ENCODE measurements at places on chromosomes 6 and 20.
A peak's percentile ranks its signal among the peaks of the same experiment; 100 is the strongest.

GRCh38 chr6:136503303-136504029 lies 46.8 kb downstream of the MAP7 start:
- DNase-seq, result no peak
- H3K36me3 ChIP-seq, result peaks cover 2% of the 10 kb centered on the region
- H3K4me3 ChIP-seq, result no peak overlapping the region
- H3K27ac ChIP-seq, result no peak overlapping the region
- H3K27me3 ChIP-seq, result no peaks in the 10 kb centered on the region

DNA sequence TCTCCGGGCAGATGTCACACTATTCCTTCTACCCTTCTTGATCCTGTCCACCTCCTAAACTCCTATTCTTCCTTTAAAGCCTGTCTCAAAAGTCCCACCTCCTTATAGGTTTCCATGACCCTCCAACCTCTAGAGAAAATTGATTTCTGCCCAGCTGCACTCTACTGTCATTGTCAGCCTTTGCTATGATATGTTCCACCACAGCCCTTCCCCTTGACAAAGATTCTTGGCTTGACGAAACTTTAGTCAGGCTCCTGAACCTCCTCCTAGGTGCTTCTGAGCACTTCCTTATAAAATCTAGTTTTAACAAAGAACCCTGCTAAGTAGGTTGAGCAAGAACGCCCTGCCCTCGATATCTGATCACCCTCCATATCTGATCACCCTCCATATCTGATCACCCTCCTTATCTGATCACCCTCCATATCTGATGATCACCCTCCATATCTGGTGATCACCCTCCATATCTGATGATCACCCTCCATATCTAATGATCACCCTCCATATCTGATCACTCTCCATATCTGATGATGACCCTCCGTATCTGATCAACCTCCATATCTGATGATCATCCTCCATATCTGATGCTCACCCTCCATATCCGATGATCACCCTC lies 103.2 kb downstream of the RIN2 start:
- no peak overlapping the region for H3K4me3 ChIP-seq
- H3K36me3 ChIP-seq, result peaks cover 2% of the 10 kb centered on the region
- H3K4me1 ChIP-seq, result no peaks in the 10 kb centered on the region
- no peak for DNase-seq
- no peak overlapping the region for H3K27ac ChIP-seq

- no peaks in the 10 kb centered on the region for H3K27me3 ChIP-seq
- no peak overlapping the region for H3K4me3 ChIP-seq
- H3K4me1 ChIP-seq, result peaks cover 48% of the 10 kb centered on the region
- DNase-seq, result no peak
- no peak overlapping the region for H3K27ac ChIP-seq
These were observed 75.2 kb downstream of the AKAP7 start for GRCh38 chr6:131210469-131210868.

DNA sequence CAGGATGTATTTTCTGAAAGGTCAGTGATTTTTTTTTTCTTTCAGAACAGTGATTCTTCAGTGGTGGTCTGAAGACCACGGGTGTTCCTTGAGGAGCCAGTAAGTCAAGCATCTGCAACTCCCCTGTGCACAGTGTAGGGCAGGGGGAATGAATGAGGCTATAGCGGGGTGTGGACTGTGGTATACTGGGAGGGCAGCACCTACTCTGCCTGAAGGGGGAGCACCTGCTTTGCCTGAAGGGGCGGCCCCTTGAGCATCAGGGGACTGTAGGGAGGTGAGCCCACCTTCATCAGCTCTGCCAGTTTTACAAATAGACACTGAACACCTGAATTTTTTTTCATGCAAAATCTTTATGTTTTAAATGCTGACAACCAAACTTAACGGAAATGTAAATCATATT lies 77.5 kb upstream of the RIPOR2 start:
- peak overlapping the region; percentile 98 for H3K27ac ChIP-seq
- peaks cover 59% of the 10 kb centered on the region for H3K4me1 ChIP-seq
- no peak for DNase-seq
- H3K27me3 ChIP-seq, result no peaks in the 10 kb centered on the region
- no peaks in the 10 kb centered on the region for H3K36me3 ChIP-seq
- no peak overlapping the region for H3K4me3 ChIP-seq

GRCh38 chr6:107660839-107661238 lies 163.3 kb downstream of the SCML4 start:
- H3K36me3 ChIP-seq, result peaks cover 2% of the 10 kb centered on the region
- DNase-seq, result no peak
- H3K4me3 ChIP-seq, result no peak overlapping the region
- H3K27me3 ChIP-seq, result peaks cover 33% of the 10 kb centered on the region
- no peak overlapping the region for H3K27ac ChIP-seq

DNA sequence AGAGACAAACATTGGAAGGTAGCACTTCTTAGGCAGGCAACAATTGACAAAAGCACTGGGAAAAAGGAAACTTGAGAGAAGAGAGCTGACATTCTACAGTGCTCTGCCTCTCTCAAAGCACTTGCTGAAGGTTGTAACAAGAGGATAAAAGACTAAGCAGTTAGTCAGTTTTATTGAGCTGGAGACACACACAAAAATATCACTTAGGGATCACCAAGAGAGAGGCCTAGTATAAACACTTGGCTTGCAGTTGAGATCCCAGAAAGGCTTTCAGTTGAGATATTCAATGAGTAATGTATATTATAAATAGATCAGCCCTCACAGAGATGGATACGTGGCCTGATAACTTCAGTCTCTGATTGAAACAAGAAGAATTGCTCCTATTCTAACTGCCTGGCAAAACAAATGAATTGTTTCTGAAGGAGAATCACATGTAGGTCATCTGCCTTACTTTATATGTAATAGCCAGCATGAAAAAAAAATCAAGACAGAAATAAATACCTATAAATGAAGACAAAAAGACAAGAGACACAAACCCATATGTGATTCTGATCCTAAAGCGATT lies 747.2 kb upstream of the MAN1A1 start:
- no peaks in the 10 kb centered on the region for H3K36me3 ChIP-seq
- H3K27ac ChIP-seq, result no peak overlapping the region
- peaks cover 6% of the 10 kb centered on the region for H3K27me3 ChIP-seq
- no peak overlapping the region for H3K4me3 ChIP-seq

- H3K4me3 ChIP-seq, result no peak overlapping the region
- no peaks in the 10 kb centered on the region for H3K4me1 ChIP-seq
- H3K36me3 ChIP-seq, result peaks cover 6% of the 10 kb centered on the region
These were observed 24.7 kb upstream of the ELMO2 start for GRCh38 chr20:46430921-46431712.

GRCh38 chr6:52371656-52372191 lies 9.8 kb downstream of the PAQR8 start:
- H3K4me1 ChIP-seq, result peaks cover 62% of the 10 kb centered on the region
- peak overlapping the region; percentile 37 for H3K27ac ChIP-seq
- H3K4me3 ChIP-seq, result no peak overlapping the region
- no peaks in the 10 kb centered on the region for H3K27me3 ChIP-seq

- no peaks in the 10 kb centered on the region for H3K27me3 ChIP-seq
- DNase-seq, result no peak
- peaks cover 31% of the 10 kb centered on the region for H3K4me1 ChIP-seq
- no peak overlapping the region for H3K27ac ChIP-seq
- peaks cover 5% of the 10 kb centered on the region for H3K36me3 ChIP-seq
These were observed 3.0 kb downstream of the EIF6 start for GRCh38 chr20:35281506-35282101.

Measured in T-helper 17 cell (primary cell).